CD8-positive, alpha-beta memory T cell (primary cell): ENCODE measurements at places on chromosomes 5 and 9. TPM values are rescaled to one million over a fixed set of nuclear protein-coding genes. Genes with fewer than 3 reads are reported as not detected.

DMRT3 gene
- total RNA-seq, result not detected

DNA sequence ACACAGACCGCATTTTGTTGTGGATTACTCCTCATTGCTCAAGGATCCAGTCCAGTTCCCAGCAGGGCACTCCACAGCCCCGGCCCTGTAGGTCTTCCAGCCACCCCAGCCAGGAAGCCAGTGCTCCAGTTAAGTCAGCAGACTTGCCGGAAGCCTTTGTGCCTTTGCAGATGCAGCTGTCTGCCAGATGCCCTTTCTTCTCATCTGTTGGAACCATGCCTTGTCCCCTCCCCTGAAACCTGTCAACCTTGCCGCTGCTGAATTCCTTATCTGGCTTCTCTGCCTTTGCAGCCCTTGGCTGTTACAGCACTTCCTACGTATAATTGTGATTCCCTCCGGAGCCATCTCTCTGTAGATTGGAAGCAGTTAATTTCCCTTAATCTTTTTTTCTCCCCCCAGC lies 28.4 kb downstream of the PSAT1 start:
- DNase-seq, result no peak

SOHLH1 gene
- total RNA-seq, result not detected

GRCh38 chr5:170534177-170534576 lies 30.4 kb downstream of the KCNIP1 start:
- DNase-seq, result no peak

DNA sequence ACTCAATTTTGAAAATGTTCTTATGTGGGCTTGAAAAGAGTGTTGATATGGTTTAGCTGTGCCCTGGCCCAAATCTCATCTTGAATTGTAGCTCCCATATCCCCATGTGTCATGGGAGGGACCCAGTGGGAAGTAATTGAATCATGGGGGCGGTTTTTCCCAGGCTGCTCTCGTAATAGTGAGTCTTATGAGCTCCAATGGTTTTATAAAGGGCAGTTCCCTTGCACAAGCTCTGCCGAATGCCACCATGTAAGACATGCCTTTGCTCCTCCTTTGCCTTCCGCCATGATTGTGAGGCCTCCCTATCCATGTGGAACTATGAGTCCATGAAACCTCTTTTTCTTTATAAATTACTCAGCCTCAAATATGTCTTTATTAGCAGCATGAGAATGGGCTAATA lies 71.0 kb downstream of the USP20 start:
- no peak for DNase-seq

DNA sequence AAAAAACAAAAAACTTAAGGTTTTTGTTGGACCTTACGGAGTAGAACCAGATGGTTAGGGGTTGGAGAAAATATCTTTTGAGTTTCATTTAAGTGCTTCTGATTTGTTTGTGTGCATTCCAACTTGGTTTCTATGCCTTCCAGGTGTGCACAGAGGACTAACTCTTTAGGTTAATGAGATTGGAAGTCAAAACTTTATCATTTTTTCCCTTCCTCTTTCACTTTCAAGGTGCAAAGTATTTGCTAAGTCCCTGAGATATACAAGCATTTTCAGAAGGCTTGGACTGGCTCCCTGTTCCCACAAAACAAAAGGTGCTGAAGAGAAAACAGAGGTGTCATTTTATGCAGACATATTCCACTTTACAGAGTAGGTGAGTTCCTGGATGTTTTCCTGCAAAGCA lies 30.3 kb upstream of the CER1 start:
- DNase-seq, result no peak

- no peak for DNase-seq
These were observed 624.4 kb downstream of the PSAT1 start for GRCh38 chr9:78921341-78921740.

DNA sequence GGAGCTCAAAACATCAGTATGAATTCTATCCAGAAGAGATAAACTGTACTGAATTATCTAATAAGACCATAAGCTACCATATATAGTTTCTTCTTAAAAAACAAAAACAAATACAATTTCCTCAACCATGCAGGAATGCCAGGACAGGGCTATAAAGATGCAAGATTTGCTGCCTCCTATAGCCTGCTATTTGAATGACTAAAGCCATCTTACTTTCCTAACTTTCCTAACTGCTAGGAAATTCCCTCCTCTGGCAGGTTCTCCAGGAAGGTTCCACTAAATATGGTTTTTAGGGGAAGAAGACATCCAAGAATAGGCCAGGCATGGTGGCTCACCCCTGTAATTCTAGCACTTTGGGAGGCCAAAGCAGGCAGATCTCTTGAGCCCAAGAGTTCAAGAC lies 15.1 kb downstream of the KIF27 start:
- no peak for DNase-seq

DNA sequence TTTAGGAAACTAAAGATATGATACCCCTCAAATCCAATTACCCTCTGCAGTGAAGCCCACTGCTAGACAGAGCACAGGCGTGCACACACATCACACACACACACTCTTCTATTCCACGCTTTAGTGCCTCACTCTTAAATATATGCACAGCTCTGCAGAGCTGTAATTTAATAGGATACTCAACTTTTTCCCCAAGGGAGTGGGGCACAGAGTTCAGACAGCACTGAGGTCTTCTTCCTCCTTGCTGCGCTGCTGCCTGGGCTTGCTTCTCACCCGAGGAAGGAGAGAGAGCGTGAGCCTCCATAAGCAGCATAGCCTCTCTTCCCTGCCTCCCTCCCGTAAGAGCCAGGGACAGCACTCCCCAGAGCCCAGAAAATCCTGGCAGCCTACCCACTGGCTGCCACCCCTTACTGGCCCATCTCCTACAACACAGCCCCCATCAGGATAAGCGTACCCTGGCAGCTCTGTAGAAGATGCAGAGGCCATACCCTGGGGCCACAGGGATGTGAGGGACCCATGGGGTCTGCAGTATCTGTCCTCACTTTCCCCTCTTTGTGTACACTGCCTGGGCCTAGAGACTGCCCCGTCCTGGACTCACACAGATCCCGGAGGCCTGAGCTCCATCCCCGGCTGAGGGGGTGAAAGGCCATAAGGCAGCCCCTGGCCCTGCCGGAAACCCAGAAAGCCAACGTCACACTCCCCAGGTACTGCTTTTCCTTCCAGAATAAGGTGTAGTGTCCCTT lies 102.1 kb downstream of the C5orf15 start:
- DNase-seq, result no peak

DNA sequence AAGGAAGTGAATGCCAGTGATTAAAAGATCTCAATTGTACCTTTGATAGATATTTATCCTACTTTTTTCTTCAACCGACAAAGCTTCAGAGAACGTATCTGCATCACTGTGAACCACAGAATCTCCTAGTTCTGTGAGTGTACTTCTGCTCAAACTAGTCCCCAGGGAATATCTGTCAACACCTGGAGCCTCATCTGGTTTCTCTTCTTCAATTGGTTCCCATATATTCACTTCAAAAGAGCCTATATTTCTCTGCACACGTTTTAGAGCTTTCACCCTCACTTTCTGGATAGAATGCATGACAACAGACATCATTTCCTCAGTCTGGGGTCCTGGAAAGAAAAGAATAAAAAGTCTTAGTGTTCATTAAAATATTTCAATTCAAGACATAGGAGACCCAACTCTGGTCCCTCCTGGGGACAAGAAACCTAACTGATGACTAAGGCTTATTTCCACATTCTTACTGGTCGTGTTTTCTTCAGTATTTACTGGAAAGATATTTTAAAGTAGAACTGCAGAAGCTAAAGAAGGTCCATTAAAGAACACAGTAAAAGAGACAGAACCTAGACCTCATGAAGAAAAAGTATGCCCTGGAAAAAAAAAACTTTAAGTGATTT lies 64.3 kb downstream of the CPLANE1 start:
- DNase-seq, result no peak

DNA sequence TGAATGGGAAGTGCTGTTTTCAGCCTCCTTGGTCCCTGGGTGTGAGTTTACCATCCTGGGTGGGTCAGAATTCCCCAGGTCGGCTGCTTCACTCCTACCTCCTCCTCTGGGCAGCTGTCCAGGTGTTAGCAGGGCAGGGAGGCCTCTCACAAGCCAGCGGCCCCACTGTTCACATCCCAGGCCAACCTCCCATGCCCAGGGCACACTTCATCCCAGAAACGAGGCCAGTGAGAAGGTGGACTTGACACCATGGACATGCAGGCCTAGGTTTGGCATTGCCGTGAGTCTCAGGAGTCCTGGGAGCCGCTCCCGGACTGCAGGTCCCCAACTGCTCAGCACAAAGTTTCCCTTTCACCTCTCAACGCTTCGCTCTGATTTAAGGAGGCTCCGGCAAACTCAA lies 229.6 kb upstream of the IRX2 start:
- DNase-seq, result no peak

BNC2 gene
- not detected for total RNA-seq

GRCh38 chr5:160235731-160236130 lies 6.4 kb downstream of the FABP6 start:
- DNase-seq, result no peak

DNA sequence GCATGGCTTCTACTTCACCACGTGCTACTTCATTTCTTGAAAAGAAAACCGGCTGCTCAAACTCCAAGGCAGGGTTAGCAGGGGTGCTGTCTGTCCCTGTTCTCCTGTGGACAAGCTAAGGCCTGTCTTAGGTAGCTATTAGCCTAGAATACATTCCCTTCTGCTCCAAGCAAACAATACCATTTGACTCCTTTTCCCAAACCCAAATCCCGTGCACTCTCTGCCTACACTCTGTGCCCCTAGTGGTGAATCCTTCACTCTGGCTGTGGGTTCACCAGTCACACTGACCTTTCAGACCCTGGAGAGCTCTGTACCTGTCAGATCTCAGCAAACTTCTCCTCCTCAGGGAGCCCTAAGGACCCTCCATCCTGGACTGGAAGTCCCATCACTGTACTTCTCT lies 211.6 kb downstream of the SLIT3 start:
- no peak for DNase-seq

DNA sequence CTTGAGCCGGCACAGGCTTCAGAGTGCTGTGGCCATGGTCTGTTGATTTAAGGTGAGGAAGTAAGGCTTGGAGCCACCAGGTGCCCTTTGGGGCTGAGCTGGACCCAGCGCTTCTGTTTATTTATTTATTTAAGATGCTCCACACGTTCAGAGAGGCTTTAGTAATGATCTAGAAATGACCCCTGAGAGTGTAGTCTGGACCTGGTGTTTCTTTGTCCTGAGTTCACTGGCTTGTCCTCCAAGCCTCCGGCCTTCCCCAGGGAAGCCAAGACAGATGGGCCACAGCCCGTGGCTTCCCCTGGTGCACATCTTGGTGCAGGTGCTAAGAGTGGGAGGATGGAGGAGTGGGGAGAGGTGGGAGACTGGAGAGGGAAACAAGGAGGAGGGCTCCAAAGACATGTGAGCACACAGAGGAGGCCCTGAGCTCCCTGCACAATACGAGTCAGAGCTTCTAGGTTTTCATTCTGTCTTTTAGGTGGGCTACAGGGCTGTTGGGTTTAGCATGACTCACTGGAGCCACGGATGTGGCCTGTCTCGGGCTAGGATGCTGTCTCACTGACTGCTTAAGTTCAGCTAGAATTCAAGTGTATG lies 56.9 kb downstream of the AHRR start:
- no peak for DNase-seq
